GM12864 (cell line): ENCODE measurements at places on chromosomes 7 and 10.

- no peak for DNase-seq
Measured at GRCh38 chr7:132458729-132459128, 117.5 kb downstream of the PLXNA4 start.

- DNase-seq: no peak
Measured at GRCh38 chr10:5184987-5185775, at the start of gene AKR1C8. AKR1C8 (minus strand) TSS chr10:5185150; CDS start chr10:5185104, 46 bp downstream.

GRCh38 chr7:5334671-5335070, 51.9 kb downstream of the SLC29A4 start:
- no peak for DNase-seq

GRCh38 chr7:136489808-136490207, 378.6 kb upstream of the CHRM2 start:
- DNase-seq: no peak

DNA sequence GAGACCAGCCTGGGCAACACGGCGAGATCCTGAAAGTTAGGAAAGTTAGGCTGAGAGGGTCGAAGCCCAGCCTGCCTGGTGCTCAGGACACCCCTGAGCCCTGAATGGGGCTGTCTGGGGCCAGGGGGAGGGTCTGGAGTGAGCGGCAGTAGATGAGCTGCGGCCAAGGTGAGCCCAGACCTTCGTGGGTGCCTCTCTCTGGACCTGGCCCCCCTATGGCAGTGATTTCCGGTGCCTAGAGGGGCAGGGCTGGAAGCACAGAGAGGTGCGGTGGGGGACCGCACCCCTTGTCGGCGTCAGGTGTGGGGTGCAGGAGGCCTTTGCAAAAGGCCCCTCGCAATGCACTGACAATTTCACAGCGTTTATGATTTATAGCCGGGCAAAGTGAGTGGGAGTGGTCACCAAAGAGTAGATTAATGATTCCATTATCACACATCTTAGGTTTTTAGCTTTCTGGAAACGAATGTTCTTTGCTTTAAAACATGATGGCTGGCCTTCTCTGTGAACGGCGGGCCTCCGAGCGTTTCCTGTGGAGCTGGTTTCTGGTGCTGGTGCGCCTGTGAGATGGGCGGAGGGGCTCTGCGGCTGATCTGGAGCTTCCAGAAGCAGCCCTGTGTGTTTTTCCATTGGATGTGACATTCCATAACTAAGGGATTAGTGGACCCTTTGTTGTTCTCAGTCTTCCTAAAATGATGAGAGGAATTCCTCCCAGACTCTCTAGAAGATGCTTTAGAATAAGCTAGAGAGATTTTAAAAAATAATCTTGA, 171.0 kb upstream of the ZNF32 start:
- DNase-seq: no peak

GRCh38 chr7:11452476-11452875, 379.5 kb downstream of the THSD7A start:
- DNase-seq: no peak

DNA sequence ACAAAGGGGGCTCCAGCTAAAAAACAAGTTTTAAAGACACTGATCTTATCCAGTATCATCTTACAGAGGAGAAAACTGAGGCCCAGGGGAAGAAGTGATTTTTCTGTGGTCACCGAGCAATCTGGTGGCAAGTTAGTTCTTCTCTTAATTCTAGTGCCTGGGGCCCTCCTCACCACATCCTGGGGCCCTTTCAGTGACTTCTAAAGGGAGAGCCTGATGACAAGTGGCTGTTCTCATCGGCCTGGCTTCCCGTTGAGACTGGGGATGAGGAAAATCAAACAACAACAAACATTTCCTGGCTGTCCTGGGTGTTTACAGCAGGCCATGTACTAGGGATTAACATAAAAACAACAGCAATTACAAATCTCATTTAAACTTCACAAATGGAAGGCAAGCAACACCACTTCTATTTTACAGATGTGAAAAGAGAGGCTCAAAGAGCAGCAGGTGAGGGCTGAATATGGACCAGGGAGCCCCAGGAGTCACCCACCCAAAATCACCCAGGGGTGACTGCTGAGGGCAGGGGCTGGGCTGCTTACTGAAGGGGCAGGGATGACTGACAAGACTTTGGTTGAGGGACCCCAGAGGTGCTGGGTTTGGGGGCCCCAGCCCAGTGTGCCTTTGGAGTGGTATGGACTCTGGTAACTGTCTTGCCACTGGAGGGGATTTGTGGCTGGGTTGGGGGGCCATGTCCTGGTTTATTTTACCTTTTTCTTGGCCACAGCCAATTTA, 24.7 kb upstream of the MTPAP start:
- no peak for DNase-seq

DNA sequence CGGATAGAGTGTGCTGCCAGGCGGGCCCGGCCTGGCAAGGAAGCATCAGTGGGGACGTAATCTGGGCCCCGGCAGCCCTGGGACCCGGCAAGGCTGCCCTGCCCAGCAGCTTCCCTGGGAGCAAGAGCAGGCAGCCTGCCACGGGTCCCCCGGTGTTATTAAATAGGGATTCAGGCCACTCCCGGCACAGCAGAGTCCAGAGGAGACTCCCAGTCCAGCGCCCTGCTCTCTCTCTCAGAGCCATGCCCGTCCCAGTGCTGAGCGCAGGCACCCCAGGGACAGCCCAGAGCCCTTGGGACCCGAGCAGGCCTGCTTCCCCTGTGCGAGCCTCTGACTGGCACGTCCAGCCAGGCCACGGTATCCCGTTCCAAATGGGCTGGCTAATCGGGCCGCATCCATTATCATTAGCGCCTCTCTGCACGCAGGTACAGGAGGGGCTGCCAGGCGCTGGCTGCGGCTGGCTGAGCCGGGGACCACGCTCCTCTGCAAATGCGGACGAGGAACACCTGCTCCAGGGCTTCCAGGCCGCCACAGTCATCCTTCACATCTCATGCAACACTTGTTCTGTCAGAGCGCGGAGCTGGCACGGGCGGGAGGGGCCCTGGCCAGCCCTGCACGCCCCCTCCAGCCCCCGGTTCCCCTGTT, 344.2 kb upstream of the MKI67 start:
- no peak for DNase-seq

- peak; percentile 72 for DNase-seq
Measured at GRCh38 chr10:22723343-22723779, 9.0 kb upstream of the PIP4K2A start.

DNA sequence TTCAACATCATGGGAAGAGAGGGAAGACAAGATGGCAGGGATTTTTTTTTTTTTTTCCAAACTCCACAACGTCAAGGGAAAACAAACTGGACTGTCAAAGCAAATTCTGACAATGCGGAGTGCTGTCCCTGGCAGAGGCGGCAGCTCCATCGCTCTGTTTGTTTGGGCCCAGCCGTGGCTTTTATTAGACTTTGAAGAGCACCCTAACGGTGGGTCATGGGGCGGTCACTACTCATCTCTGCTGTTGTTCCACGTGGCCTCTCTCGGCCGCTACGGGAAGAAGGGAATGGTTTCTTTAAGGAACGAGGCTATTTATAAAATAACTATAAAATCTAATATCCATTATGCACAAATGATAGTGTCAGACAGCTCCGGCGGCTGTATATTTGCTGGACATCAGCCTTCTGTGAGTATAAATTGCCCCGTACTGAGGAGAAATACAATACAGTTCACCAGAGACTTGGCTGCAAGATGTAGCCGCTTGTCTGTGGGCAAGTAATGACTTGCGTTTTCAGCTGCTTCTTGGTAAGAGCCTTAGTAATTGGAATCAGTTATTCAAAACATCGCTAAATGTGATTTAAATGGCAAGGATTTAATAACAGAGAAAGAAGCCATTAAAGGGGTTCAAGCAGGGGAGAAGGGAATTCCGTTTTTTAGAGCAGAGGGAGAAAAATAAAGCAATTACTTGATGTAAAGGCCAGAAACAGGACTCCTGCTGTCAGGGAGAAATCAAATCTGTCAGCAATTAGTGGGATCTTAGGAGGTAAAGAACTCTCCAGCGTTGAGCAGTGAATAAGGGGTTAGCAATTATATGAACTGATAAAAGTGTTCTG, 61.7 kb upstream of the RAB11FIP2 start:
- DNase-seq: no peak

- DNase-seq: peak; percentile 45
Measured at GRCh38 chr10:14560274-14560673, 214.4 kb downstream of the FAM107B start.

DNA sequence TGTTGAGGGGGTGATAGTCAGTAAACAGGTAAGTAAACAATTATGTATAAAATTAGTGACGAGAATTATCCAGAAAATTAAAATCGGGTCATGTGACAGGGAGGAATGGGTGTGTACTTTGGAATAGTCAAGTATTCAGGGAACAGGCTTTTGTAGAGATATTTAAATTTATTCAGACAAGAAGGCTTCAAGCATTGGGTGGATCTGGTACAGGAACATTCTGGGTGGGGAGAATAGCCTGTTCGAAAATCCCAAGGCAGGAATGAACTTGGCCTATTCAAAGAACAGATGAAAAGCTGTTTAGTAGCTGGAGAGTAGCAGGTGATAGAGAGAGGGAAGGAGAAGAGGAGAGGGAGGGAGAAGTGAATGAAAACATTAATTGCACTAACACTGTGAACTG, 448.9 kb upstream of the FZD8 start:
- DNase-seq: no peak

DNA sequence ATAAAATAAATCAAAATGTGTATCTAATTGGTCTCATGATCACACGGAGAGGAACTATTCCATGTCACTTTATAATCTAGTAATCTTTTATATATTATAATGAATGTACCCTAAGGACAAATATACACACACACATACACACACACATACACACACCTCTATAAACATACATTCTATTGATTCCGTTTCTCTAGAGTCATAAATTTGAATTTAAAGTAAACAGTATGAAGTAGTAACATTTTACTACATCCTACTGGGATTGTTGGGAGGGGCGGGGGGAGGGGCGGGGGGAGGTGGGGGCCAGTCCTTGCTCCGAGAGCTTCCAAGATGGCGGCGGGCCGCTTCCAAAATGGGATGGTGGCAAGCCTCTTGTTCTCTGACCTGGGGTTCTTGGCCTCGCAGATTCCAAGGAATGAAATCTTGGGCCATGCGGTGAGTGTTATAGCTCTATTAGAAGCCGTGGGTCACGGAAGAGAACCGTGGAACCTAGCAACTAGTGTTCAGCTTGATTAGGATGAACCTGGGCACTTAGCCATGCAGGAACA, 143.2 kb downstream of the REEP3 start:
- DNase-seq: no peak

DNA sequence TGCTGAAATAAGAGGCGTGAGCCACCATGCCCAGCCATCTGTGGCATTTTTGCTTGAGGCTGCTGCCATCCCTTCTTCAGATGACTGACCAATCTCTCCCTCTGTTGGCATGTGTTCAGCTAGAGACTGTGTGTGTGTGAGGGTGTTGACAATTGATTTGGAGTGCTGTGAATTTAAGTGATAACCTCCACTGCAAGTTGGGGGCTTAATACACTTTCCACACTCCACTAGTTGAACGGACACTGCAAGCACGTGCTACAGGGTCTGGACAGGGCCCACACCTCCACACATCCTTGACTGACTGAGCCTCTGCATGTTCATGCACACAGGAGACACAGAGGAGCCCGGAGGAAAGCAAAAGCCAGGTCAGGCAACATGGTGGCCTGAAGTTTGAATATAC, 51.3 kb downstream of the BRAF start:
- DNase-seq: no peak

- DNase-seq: no peak
Measured at GRCh38 chr10:114749510-114749909, 72.1 kb upstream of the FHIP2A start.

- no peak for DNase-seq
Measured at GRCh38 chr10:6609625-6610024, 29.5 kb upstream of the PRKCQ start.

- no peak for DNase-seq
Measured at GRCh38 chr10:93554316-93554663, 12.2 kb upstream of the FFAR4 start.

DNA sequence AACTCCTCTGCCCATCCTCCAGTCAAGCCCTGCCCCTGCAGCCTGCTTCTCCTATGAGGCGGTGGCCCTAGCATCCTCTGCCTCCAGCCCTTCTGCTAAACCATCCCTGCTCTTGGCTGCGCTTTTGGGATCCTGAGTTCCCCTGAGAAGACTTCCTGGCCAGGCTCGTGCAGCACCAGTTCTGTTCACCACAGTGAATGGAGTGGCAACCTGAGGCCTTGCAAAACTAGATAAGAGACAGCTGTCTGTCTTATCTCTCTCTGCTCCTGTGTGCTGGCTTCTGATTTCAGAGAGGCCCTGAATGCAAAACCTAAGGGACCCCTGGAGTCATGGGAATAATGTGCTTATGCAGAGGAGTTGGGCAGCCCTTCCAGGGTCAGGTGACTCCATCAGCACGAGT, 119.2 kb downstream of the TMEM178B start:
- no peak for DNase-seq

GRCh38 chr10:7538970-7539654, 127.7 kb downstream of the ITIH5 start:
- DNase-seq: no peak

DNA sequence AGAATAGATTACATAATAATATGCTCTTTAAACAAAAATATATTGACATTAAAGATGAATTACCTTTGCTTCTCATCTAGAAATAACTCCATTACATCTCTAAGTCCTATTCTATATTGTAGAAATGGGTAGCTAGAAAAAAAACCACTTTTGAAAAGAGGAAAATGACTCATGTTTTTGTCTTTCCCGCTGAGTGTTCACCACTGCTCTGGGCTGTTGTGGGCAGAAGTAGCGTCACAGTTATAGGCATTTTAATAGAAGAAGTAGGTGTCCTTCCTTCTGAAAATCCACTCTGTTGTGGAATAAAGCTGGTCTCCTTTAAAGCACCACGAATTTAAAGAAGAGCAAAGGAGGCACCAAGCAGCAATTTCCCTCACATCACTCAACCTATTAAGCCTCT, 117.6 kb upstream of the NFE2L3 start:
- DNase-seq: no peak

DNA sequence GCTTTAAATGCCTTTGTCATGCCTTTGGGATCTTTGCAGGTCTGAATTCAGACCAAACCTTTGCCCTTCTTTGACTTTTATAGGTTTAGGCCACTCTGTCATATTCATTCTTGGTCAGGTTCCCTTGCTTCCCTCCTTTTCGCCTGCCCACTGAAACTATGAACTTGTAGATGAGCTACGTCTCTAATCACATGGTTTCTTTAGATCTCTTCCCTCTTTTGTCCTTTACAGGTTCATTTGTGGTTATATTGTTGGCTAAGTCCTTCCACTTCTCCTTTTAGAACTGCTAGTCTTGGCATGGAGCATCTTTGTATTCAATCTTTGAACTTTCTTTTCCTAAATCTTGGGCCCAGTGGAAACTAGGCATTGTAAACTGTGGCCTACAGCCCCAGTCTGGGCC, 104.0 kb upstream of the ZEB1 start:
- no peak for DNase-seq

GRCh38 chr7:131254211-131254610, 73.5 kb upstream of the MKLN1 start:
- DNase-seq: no peak

DNA sequence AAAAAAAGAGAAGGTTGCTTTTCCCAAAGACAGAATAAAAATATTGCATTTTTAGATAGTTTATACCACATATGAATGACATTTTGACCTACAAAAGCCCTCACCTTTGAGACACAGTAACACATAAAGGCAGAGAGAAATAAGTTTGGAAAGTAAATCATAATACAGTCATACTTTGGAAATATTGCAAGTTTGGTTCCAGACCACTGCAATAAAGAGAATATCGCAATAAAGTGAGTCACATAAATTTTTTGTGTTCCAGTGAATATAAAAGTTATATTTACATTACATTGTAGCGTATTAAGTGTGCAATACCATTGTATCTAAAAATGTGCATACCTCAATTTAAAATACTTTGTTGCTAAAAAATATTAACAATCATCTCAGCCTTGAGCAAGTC, 40.3 kb downstream of the CCDC71L start:
- no peak for DNase-seq
